Activated CD4-positive, alpha-beta T cell treated with anti-CD3 and anti-CD28 coated beads for 36 hours (primary cell): ENCODE measurements at places on chromosomes 2 and 18. TPM values are rescaled to one million over a fixed set of nuclear protein-coding genes. Genes with fewer than 3 reads are reported as not detected.
A peak's percentile ranks its signal among the peaks of the same experiment; 100 is the strongest.

ASB18 gene
- not detected for total RNA-seq

MALL gene
- 2.0 TPM for total RNA-seq

ARL6IP6 gene
- total RNA-seq: 36.8 TPM

MC5R gene
- total RNA-seq: not detected

TMEM150A gene
- 1.3 TPM for total RNA-seq

GRCh38 chr18:650428-650858 is 7.0 kb upstream of the TYMS start:
- no peak overlapping the region for H3K27ac ChIP-seq
- peaks cover under 1% of the 10 kb centered on the region for H3K36me3 ChIP-seq
- H3K4me1 ChIP-seq: peaks cover 8% of the 10 kb centered on the region
- DNase-seq: peak; percentile 61
- H3K4me3 ChIP-seq: no peak overlapping the region
- H3K27me3 ChIP-seq: peaks cover 7% of the 10 kb centered on the region

DNA sequence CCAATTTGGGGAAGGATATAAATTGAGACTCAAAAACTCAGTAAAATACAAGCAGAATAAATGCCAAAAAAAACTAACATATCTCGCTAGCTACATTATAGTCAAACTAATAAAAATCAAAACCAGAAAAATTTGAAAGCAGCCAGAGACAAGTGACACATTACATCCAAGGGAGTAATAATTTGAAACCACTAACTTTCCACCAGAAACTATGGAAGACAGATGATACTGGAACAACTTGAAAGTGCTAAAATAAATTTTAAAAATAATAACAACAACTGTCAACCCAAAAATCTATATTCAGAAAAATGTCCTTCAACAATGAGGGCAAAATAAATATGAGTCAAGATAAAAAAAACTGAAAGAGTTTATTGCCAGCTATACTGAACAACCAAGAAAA is 110.7 kb downstream of the EVA1A start:
- no peak overlapping the region for H3K4me3 ChIP-seq
- no peaks in the 10 kb centered on the region for H3K27me3 ChIP-seq
- no peaks in the 10 kb centered on the region for H3K4me1 ChIP-seq
- H3K36me3 ChIP-seq: no peaks in the 10 kb centered on the region
- H3K27ac ChIP-seq: no peak overlapping the region

- DNase-seq: no peak
- H3K27ac ChIP-seq: peak overlapping the region; percentile 93
- no peaks in the 10 kb centered on the region for H3K27me3 ChIP-seq
- peaks cover 30% of the 10 kb centered on the region for H3K4me1 ChIP-seq
- H3K36me3 ChIP-seq: peaks cover 18% of the 10 kb centered on the region
- H3K4me3 ChIP-seq: peak overlapping the region; percentile 95
Observed at GRCh38 chr2:112583497-112584133, 794 bp upstream of the CHCHD5 start.

DNA sequence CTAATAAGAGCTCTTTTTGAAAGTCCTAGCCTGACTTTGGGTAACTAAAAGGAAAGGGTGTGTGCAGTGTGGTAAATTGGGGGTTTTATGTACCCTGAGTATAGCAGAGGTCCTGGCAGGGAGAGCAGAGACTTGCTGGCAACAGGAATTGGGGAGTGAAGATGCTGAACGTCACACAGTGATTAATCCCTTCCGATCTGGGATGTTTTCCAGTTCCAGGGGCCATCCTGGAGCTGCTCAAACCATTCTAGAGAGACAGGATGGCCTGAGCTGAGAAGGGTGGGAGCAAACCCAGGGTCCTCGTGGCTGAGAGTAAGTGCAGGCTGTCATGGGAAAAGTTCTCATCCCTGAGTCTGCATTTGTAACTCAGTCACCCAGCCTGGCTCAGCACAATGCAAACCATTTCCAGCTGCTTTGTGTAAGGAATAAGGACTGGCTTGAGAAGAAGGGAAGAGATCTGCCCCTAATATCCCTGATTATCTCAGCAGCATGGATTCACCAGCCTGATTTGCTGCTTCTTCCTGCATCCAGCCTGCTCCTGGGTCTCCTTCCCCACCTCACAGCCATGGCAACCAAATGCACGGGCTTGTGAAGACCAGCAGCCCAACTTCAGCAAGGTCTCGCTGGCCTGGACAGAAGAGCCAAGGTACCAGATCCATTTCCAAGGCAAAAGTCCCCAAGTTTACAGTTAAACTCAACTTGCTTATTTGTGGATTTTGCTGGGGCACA is 47.1 kb upstream of the CELF4 start:
- H3K4me3 ChIP-seq: no peak overlapping the region
- H3K27ac ChIP-seq: no peak overlapping the region
- H3K27me3 ChIP-seq: no peaks in the 10 kb centered on the region
- no peaks in the 10 kb centered on the region for H3K36me3 ChIP-seq
- DNase-seq: no peak

GRCh38 chr2:206381881-206382280 is 61.5 kb upstream of the ADAM23 start:
- H3K4me1 ChIP-seq: no peaks in the 10 kb centered on the region
- no peak overlapping the region for H3K4me3 ChIP-seq
- no peak for DNase-seq
- H3K27me3 ChIP-seq: peaks cover 8% of the 10 kb centered on the region

DNA sequence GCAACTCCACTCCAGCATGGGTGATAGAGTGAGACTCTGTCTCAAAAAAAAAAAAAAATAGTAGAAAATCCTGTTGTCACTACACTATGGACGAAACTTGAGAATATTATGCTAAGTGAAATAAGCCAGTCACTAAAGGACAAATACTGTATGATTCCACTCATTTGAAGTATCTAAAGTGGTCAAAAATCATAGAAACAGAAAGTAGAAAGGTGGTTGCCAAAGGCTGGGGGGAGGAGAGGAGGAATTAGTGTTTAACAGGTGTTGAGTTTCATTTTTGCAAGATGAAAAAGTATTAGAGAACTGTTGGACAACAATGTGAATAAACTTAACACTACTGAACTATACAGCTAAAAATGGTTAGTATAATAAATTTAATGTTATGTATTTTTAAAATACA is 18.8 kb upstream of the RMP24 start:
- H3K27me3 ChIP-seq: peaks cover 33% of the 10 kb centered on the region
- H3K4me3 ChIP-seq: no peak overlapping the region
- peaks cover 1% of the 10 kb centered on the region for H3K36me3 ChIP-seq
- H3K27ac ChIP-seq: no peak overlapping the region
- H3K4me1 ChIP-seq: peaks cover 1% of the 10 kb centered on the region
- DNase-seq: no peak

DNA sequence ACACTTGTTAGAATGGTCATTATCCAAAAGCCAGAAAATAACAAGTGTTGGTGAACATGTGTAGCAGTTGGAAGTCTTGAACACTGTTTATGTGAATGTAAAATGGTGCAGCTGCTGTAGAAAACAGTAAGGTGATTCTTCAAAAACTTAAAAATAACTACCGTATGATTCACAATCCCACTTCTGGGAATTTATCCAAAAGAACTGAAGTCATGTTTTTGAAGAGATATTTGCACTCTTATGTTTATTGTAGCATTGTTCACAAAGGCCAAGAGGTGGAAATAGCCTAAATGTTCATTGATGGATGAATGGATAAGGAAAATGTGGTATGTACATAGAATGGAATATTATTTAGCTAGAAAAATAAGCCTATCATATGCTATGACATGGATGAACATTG is 6.3 kb upstream of the SPP2 start:
- H3K4me1 ChIP-seq: no peaks in the 10 kb centered on the region
- H3K36me3 ChIP-seq: no peaks in the 10 kb centered on the region
- H3K27me3 ChIP-seq: no peaks in the 10 kb centered on the region
- H3K27ac ChIP-seq: no peak overlapping the region

GRCh38 chr18:2656237-2656980 is 883 bp downstream of the SMCHD1 start:
- H3K4me3 ChIP-seq: peak overlapping the region; percentile 95
- H3K36me3 ChIP-seq: peaks cover 28% of the 10 kb centered on the region
- H3K27me3 ChIP-seq: no peaks in the 10 kb centered on the region
- H3K27ac ChIP-seq: peak overlapping the region; percentile 96

DNA sequence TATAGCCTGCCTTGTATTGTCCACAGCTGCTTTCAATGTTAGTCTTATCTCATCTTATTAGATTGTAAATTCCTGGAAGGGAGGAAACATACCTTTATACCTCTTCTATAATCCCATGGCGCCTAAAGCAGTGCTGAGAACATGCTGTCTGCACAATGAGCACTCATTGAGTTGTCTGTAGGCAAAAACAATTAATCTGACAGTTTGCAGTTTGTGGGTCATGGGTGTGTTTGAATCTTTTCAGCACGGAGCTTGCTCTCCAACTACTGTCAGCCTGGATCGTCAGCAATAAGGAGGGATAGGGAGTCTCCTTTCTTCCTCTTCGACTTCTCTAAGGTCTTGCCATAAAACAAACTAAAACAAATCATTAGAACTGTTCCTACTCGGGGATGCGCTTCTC is 26.5 kb upstream of the GREB1L start:
- no peaks in the 10 kb centered on the region for H3K27me3 ChIP-seq
- no peak overlapping the region for H3K4me3 ChIP-seq
- no peak overlapping the region for H3K27ac ChIP-seq

GRCh38 chr2:42141687-42142546 is 27.2 kb upstream of the EML4 start:
- H3K27me3 ChIP-seq: no peaks in the 10 kb centered on the region
- H3K27ac ChIP-seq: peak overlapping the region; percentile 74
- H3K4me3 ChIP-seq: peak overlapping the region; percentile 45

GRCh38 chr2:191946471-191947182 is 99.7 kb upstream of the CAVIN2 start:
- no peaks in the 10 kb centered on the region for H3K4me1 ChIP-seq
- H3K36me3 ChIP-seq: no peaks in the 10 kb centered on the region
- H3K27ac ChIP-seq: no peak overlapping the region
- peaks cover 9% of the 10 kb centered on the region for H3K27me3 ChIP-seq
- no peak for DNase-seq

- H3K4me1 ChIP-seq: peaks cover 46% of the 10 kb centered on the region
- no peak overlapping the region for H3K27ac ChIP-seq
- H3K36me3 ChIP-seq: no peaks in the 10 kb centered on the region
- H3K27me3 ChIP-seq: peaks cover 3% of the 10 kb centered on the region
- H3K4me3 ChIP-seq: no peak overlapping the region
Observed at GRCh38 chr2:210167227-210167626, 4.0 kb downstream of the KANSL1L start.

GRCh38 chr2:223155956-223156355 is 104.0 kb downstream of the KCNE4 start:
- DNase-seq: no peak
- H3K4me1 ChIP-seq: no peaks in the 10 kb centered on the region
- no peak overlapping the region for H3K4me3 ChIP-seq
- no peak overlapping the region for H3K27ac ChIP-seq
- H3K36me3 ChIP-seq: no peaks in the 10 kb centered on the region

- DNase-seq: no peak
- no peaks in the 10 kb centered on the region for H3K27me3 ChIP-seq
- no peaks in the 10 kb centered on the region for H3K36me3 ChIP-seq
- no peaks in the 10 kb centered on the region for H3K4me1 ChIP-seq
- no peak overlapping the region for H3K4me3 ChIP-seq
Observed at GRCh38 chr2:19120941-19121750, 237.3 kb downstream of the OSR1 start.

DNA sequence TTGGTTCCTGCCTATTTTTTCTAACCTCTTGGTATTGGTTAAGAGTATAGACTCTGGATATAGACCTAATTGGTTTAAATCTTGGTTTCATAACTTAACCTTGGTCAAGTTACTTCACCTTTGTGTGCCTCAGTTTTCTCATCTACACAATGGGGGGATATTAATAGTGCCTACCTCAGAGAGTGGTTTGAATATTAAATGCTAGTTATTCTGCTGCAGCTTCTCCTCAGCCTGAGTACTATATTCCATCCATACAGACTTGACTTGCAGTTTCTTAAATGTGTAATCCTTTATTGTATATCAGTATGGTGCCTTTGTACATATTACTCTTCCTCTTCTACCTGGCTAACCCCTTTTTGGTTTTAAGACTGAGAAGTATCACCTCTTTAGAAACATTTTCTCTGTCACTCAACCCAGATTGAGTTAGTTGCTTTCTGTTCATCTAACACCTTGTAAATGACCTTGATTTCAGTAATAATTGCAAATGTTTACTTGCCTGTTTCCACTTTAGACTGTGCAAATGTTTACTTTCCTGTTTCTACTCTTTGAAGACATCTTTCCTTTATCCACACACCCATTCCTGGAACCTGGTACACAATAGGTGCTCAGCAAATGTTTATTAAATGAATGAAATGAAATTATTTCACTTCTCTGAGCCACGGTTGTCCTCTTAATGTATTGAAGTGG is 6.6 kb downstream of the ACVR2A start:
- H3K4me3 ChIP-seq: no peak overlapping the region
- DNase-seq: no peak
- peaks cover 5% of the 10 kb centered on the region for H3K27me3 ChIP-seq
- no peak overlapping the region for H3K27ac ChIP-seq
- H3K36me3 ChIP-seq: peaks cover 2% of the 10 kb centered on the region

DNA sequence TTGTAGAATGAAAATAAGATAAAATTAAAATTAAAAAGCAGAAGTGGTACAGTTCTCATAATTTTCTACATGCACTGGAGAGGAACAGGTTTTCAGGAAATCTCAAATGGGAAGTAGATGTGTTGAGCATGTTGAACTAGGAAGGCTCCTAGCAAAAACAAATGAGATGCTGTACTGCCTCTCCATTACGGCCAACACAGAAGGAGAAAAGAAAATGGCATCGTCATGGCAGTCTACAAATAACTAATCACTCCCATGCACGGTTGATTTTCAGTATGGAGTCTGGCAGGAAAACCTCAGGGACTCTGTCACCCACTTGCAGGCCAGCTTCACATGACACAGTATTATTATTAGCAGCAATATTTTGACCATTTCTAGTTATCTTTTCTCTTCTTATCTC is 278.7 kb downstream of the NRXN1 start:
- H3K27ac ChIP-seq: no peak overlapping the region
- DNase-seq: no peak
- H3K4me3 ChIP-seq: no peak overlapping the region
- H3K4me1 ChIP-seq: no peaks in the 10 kb centered on the region
- H3K27me3 ChIP-seq: no peaks in the 10 kb centered on the region

- peaks cover 76% of the 10 kb centered on the region for H3K4me1 ChIP-seq
- peak overlapping the region; percentile 98 for H3K27ac ChIP-seq
- DNase-seq: peak; percentile 39
- H3K27me3 ChIP-seq: no peaks in the 10 kb centered on the region
- H3K36me3 ChIP-seq: peaks cover 27% of the 10 kb centered on the region
- H3K4me3 ChIP-seq: peak overlapping the region; percentile 82
Observed at GRCh38 chr2:101306410-101306809, 2.1 kb downstream of the RNF149 start.

- no peaks in the 10 kb centered on the region for H3K27me3 ChIP-seq
- H3K4me3 ChIP-seq: no peak overlapping the region
- no peak overlapping the region for H3K27ac ChIP-seq
- H3K36me3 ChIP-seq: no peaks in the 10 kb centered on the region
Observed at GRCh38 chr2:177165061-177165583, 47.5 kb upstream of the HNRNPA3 start.

DNA sequence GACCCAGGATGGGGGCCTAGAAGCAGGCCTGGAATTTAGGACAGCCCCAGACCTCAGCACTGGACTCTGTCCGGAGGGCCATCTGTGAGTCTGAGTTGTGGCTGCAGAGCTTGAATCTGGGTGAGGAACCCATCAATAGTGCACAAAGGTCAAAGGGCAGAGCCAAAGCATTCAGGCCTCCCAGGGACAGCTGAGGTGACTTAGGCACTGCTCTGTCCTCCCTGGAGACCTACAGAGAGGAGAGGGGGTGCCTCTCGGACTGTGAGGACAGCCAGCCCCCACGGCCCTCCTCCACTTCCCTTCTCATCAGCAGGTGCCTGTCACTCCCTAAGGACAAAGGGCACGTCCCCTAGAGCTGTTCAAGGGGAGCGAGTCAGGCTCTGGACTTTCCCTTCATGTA is 25.1 kb upstream of the PRLH start:
- DNase-seq: no peak
- no peaks in the 10 kb centered on the region for H3K36me3 ChIP-seq
- H3K27me3 ChIP-seq: no peaks in the 10 kb centered on the region
- H3K27ac ChIP-seq: no peak overlapping the region
